NCI-H774 (cell line): ENCODE measurements at places on chromosomes 2 and 18.

GRCh38 chr18:8745355-8746014, 40.1 kb downstream of the MTCL1 start:
- DNase-seq = no peak

- no peak for DNase-seq
Measured at GRCh38 chr2:211435331-211435730, 878.9 kb downstream of the CPS1 start.

DNA sequence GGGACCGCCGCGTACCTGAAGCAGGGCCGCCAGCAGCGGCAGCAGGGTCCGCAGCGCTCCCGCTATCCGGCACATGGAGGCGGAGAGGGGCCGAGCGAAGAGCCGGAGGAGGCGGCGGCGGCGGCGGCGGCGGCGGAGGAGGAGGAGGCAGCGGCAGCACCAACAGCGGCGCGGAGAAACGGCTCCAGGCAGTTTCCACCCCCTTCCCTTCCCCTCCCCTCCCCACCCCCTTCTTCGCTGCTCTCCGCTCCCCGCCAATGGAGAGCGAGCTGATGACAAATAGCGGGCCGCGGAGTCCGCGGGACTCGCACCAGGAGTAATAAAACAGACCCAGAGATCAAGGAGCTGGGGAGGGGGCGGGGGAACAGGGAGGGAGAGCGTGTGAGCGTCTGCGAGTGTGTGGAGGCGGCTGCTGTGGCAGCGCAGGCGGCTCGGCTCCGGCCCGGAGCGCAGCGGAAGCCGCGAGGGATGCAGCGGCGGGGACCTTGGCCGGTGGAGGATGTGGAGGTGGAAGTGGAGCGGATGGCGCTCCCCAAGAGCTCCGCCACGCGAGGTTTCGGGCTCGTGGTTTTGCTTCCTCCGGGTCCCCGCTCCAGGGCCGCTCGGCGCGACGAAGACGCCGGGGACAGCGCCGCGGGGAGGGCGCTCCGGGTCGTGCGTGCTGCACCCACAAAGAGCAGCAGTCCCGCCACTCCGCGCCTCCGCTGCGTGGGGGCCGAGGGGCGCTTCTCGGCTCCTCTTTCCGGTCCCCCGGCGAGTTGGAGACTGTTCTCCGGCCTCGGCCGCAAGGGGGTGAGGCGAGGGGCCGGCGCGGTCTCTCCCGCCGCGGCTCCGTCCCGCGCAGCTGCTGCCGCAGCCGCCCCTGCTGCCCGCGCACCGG, at the start of gene CDH2:
Gene CDH2, minus strand, starts transcription at position 183 of the 880 bp plus-strand sequence. Its CDS starts 108 bp downstream, at position 75.
- peak; percentile 90 for DNase-seq

- no peak for DNase-seq
Measured at GRCh38 chr2:28764909-28765711, 13.5 kb downstream of the PPP1CB start.

GRCh38 chr2:28366496-28367282, 26.0 kb upstream of the FOSL2 start:
- DNase-seq = no peak

GRCh38 chr2:34736482-34736881, 1137.4 kb upstream of the FAM98A start:
- DNase-seq = no peak

- no peak for DNase-seq
Measured at GRCh38 chr2:9388950-9389911, 34.1 kb downstream of the ITGB1BP1 start.

- DNase-seq = no peak
Measured at GRCh38 chr2:215019521-215020145, 118.8 kb downstream of the ABCA12 start.

GRCh38 chr2:7900593-7900992, 781.3 kb upstream of the ID2 start:
- no peak for DNase-seq

DNA sequence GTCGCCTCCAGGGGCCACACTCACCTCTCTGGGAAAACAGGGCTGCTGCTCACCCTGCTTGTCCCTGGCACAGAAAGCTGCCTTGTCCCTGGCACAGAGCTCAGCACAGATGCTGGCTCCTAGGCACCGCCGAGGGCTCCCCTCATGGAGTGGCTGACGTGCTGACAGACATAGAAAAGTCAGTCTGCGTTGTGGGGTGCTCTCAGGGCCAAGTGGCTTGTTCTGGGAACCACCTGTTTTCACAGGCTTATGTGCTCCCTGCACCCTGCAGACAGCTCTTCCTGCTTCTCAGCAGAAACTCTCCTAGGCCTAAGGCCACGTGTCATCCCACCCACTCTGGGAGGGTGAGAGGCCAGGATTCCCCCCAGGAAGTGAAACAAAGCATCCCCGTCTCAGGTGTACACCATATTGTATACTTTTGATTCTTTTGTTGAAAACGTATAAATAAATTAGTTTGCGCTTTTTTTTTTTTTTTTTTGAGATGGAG, 84.7 kb upstream of the TMEM200C start:
- no peak for DNase-seq

DNA sequence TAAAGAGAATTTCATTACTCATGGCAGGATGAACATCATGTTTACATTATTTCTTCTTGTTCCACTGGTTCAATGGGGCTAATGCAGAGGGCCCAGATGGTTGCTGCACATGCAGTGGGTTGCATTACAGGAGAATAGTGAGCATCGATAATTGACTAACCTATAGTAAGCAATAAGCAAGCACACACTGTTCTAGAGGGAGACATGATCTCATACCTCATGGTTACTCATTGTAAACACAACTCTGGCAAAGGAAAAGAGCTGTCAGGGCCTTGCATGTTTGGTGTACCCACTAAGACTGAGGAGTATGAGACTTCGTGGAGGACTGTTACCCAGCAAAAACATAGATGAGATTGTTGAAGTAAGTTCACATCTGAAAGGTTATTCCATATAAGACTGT, 885.6 kb upstream of the VRK2 start:
- DNase-seq = no peak

DNA sequence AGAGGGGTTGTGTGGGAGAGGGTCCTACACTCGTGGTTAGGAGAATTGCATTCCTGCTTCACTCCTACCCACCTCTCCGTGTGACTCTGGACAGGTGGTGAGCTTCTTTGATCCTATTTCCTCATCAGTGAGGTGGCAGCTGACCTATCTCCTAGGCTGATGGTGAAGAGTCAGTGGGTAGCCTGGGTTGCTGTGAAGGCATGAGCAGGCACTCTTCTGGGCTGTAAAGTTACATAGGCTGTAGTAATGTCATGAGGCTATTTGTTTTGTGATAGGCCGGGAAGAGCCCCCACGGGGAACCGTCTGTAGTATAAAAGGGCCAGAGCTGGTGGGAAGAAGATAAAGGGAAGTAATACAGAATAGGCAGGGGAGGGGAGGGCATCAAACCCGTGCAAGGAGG, 83.8 kb downstream of the TMEM247 start:
- DNase-seq = no peak

DNA sequence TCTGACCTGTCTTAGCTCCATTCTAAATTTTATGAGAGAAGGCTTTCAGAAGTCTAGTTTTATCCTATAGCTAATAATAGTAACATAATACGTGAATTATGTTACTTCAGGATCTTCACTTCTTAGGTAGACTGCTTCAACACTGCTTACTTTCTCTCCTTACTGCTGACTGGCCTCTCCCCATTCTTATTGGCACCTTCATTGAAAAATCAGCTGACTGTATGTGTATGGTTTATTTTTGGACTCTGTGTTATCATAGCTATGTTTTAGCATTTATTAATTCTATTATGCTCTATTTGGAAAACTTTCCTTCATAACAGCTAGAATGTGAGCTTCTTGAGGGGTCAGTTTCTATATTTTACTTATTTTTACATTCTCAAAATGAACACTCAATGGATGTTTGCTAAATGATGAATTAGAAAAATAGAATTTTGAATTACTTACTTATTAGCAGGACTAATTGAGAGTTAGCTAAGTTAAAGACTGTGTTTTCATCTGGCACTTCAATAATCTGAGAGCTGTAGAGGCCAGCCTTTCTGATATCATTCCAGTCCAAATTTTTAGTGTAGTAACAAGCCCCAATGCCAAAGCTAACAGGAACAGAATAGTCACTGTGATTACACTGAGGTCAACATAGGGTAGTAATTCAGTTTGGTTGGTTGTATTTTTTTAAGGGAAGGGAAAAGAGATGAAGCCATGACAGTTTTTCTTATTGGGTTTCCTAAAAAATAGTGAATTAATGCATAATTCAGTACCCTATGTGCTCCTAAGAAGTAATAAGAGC, 92.3 kb downstream of the TTC27 start:
- no peak for DNase-seq

GRCh38 chr2:96870626-96871255, 861 bp upstream of the SEMA4C start:
- peak; percentile 44 for DNase-seq

- no peak for DNase-seq
Measured at GRCh38 chr2:109084341-109084740, 44.7 kb upstream of the SH3RF3 start.

GRCh38 chr18:4593895-4594294, 138.8 kb upstream of the DLGAP1 start:
- no peak for DNase-seq

- DNase-seq = no peak
Measured at GRCh38 chr2:108304975-108305374, 16.3 kb downstream of the SULT1C2 start.

DNA sequence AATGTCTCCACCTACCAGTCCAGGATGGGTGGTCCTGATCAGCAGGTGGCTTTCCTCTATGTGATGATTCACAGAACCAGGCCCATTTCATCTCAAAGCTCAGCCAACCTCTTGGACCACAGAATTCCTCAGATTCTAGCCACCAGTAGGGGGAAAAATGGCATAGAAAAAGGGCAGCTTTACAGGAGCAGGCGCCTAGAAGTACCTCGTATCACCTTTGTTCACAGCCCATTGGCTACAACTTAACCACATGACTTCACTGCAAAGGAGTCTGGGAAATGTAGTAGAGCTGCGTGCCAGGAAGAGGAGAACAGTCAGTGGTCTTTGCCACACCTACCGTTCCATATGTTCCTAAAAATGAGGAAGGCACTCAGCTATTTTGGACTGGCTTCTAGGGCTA, 62.8 kb upstream of the DTNA start:
- DNase-seq = no peak

DNA sequence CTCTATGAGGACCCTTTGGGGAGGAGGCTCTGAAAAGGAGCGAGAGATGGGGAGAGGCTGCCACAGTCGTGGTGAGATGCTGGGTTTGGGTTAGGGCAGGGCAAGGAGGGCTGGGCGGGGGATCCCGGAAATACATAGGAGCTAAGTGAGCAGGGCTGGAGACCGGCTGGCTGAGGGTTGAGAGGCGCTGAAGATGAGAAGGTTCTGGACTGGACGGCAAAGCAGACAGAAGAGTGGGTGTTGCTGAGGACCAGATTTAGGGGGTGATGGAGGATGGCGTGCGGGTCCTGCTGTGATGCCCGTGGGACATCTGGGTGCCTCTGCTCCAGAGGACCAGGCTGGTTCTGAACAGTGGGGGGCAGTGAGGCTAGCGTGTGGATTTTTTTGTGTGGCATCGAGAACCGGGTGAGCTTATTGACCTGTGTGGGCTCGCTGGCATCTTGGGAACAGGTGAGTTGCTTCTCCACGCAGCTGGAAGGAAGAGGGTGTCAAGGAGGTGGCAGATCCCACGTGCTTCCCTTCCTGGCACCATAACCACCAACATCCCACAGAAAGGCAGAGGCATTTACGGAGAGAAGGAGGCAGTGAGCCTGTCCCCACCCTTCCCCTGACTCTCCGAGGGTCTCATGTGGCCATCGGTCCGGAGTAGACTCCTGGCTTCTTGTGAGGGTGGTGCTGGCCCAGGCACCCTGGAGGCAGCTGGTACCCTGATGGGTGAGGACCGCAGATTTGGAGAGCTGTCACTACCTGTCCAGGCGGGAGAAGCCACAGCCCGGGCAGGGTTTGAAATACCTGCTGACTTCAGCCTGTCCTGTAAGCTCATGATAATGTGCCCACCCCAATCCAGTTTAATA, 70.3 kb downstream of the ASB1 start:
- no peak for DNase-seq

DNA sequence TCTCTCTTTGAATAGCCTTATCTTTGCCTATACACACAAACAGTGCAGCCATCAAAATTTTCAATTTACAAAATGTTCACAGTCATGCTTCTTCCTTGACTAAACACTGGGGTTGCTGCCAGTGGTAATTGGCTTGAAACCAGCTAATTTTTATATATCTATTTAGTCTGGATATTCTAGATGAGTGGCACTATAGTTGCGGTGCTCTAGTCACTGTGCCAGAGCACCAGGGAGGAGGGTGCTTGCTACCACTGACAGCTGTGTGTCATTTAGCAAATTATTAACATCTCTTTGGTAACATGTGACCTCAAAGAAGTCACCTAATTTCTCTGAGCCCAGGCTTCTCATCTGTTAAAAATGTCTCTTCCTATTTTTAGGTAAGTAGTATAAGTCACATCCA, 130.4 kb downstream of the MEIS1 start:
- DNase-seq = no peak

GRCh38 chr2:63740943-63741342, 100.8 kb upstream of the UGP2 start:
- DNase-seq = no peak

DNA sequence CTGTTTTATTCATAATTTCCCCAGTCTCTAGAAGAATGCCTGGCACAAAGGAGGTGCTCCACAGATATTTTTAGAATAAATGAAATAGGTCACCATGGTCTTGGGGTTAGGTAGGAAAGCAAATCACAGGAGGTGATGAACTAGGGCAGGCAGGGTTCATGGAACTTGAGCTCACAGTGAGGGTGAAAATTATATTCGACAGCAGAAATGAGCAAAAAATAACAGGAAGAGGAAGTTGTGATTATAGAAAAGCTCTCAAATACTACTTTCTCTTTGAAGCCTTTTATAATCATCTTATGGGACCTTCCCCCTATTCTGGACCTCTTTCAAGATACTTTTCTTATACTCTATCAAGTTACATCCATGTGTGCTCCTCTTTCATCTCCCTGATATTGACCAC, 4.5 kb upstream of the CREB1 start:
- no peak for DNase-seq

DNA sequence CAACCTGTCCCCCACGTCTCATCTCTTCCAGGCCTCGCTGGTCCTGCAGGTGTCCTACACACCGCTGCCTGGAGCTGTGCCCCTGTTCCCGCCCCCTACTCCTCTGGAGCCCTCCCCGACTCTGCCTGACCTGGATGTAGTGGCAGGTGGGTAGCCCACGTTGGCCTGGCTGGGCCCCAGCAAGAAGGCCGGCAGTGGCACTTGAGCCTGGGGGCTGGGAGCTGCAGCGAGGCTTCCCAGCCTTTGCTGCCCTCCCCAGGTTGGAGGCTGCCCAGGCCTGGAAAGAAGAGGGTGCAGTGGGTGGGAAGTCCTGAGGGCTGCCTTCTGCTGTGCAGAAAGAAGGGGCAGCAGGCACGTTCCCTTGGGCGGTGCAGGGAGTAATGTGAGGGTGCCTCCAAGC, 58.4 kb downstream of the DYSF start:
- DNase-seq = no peak
